ENCODE measurements at places on chromosomes 2 and 18. TPM values are rescaled to one million over a fixed set of nuclear protein-coding genes. Genes with fewer than 3 reads are reported as not detected.

The TBR1 gene
- total RNA-seq, result 0.09 TPM

The CCDC148 gene
- total RNA-seq, result 0.48 TPM

The MAB21L4 gene
- total RNA-seq, result not detected

The TEX44 gene
- total RNA-seq, result not detected

The LINC00305 gene
- not detected for total RNA-seq

The GKN1 gene
- total RNA-seq, result 0.48 TPM

The OTOS gene
- total RNA-seq, result not detected

The OR6B2 gene
- not detected for total RNA-seq

The LAMA3 gene
- total RNA-seq, result 38.4 TPM

The NRP2 gene
- 130 TPM for total RNA-seq

The SAG gene
- total RNA-seq, result not detected

The ZNF513 gene
- 13.4 TPM for total RNA-seq

The UCN gene
- 1.9 TPM for total RNA-seq

The NOSTRIN gene
- total RNA-seq, result 2.0 TPM

The FAM237A gene
- not detected for total RNA-seq

The MDH1B gene
- total RNA-seq, result 1.2 TPM

The SLC25A52 gene
- total RNA-seq, result not detected

The MLPH gene
- total RNA-seq, result 253 TPM

The GPBAR1 gene
- not detected for total RNA-seq

The GRB14 gene
- total RNA-seq, result 3.5 TPM

The GALNT13 gene
- total RNA-seq, result 10.0 TPM

The FN1 gene
- 183 TPM for total RNA-seq

The REEP1 gene
- total RNA-seq, result 0.62 TPM

The UBXN2A gene
- 12.9 TPM for total RNA-seq

The PDCD1 gene
- not detected for total RNA-seq

The ELOA2 gene
- not detected for total RNA-seq

The IL1F10 gene
- not detected for total RNA-seq

The DCC gene
- total RNA-seq, result not detected

Measured in A549 treated with RU486 at 1 μM for 4 hours (cell line).